Left renal cortex interstitium (tissue), 4 donors: ENCODE measurements at places on chromosomes 7 and 10.

DNA sequence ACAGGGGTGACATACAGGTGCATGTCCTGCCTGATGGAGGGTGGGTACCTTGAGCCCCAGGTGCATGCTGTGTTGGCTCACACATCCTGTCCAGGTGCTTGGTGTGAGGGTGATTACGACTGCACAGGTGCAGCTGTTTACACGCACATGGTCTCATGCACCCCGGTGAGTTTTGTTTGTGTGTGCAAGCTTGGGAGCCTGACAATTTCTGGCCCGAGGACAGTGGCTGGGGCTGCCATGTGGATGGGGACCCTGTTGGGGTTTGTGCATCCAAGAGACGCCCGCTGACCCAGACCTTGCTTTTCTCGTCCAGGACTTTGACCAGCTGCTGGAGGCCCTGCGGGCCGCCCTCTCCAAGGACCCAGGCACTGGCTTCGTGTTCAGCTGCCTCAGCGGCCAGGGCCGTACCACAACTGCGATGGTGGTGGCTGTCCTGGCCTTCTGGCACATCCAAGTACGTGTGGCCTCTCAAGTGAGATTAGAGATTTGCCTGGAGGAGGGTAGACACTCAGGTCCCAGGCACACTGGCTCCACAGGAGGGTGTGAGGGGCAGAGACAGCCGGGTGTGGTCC is 61.7 kb downstream of the PRF1 start:
- no peak for DNase-seq

- DNase-seq, result no peak
Measured at GRCh38 chr10:27779462-27780015, 33.9 kb upstream of the MKX start.

- no peak for DNase-seq
Measured at GRCh38 chr7:99253369-99253768, 19.3 kb upstream of the MYH16 start.

DNA sequence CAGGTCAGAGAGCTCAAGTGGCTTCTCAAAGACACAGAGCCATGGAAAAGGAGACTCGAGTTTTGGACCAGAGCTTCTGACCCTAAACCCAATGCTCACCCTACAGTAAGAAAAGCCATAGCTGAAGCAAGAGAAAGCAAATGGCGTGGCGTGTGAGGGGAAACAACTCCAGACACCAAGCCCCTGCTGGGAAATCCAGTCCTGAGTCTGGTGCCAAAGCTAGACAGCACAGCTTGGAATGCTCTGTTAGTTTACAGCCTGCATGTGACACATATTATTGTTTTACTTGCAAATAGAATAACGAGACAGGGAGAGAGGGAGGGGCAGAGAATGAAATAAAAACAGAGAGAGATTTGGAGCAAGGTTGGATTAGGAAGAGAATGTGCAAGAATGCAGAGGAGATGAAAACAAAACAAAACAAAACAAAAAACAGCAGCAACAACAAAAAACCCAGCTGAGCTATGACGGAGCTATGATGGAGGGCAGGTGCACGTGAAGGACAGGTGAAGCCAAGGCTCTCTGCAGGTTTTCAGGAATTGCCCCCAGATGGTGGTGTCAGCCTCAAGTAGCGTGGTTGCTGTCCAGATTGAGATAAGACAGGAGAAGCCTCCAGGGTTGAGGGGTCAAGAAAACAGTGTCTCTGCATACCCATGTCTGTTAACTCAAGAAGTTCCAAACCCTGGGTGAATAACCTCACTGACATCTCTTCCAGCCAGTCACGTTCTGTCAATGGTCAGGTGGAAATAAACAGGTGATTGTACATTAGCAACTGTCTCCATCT is 69.7 kb upstream of the LRRC18 start:
- peak; percentile 36 for DNase-seq

DNA sequence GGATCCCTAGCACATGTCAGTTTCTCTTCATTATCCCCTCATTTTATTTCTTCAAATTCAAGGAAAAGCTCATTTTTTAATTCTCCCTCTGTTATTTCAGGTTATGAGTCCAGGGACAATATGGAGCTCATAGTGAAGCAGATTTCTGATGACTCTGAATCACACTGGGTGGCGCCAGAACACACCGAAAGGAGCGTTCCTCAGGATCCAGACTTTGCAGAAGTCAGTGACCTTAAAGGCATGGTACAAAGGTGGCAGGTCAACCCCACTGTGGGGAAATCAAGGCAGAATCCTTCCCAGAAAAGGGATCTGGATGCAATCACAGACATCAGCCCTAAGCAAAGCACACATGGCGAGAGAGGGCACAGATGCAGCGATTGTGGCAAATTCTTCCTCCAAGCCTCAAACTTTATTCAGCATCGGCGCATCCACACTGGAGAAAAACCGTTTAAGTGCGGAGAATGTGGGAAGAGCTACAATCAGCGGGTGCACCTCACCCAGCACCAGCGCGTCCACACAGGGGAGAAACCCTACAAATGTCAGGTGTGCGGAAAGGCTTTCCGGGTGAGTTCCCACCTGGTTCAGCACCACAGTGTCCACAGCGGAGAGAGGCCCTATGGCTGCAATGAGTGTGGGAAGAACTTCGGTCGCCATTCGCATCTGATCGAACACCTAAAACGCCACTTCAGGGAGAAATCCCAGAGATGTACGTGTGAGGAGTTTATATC is 21.4 kb downstream of the ZKSCAN5 start:
- DNase-seq, result no peak

GRCh38 chr7:117796889-117797288 is 76.4 kb downstream of the CTTNBP2 start:
- DNase-seq, result no peak

DNA sequence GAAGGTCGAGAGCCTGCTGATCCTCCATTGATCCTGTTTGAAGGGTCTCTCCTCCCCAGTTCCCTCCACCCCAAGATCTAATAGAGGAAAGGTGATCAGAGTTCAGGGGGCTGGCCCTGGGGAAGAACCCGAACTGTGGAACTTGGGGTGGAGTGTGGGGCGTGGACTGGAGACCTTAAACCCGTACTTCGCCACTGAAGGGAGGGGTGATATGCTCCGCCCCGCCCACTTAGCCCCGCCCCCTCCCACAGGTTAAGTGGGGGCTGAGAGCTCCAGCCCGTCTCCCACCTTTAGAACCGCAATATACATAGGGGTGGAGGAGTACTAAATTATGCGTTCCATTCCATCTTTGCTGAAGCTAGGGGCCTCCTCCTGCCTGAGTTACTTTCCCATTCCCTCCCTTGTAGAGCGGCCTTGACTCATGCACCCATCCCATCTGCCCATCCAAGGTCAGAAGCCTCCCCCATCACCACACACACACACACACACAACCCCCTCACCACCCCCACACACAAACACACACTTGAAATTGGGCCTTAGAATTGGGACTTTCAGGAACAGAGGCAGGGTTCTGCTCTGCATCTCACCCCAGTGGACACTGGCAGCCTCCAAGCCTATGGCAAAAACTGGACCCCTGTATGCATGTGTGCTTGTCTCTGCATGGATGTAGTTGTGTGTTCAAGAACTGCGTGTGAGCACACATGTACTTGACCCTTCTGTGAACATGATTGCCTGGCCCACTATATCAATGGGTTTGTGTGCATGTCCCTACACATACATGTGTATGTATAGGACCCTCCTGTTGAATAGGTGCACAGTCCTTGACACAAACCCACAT is 991 bp downstream of the SEMA4G start:
- DNase-seq, result no peak

GRCh38 chr7:155178096-155178495 is 108.0 kb downstream of the HTR5A start:
- DNase-seq, result no peak

DNA sequence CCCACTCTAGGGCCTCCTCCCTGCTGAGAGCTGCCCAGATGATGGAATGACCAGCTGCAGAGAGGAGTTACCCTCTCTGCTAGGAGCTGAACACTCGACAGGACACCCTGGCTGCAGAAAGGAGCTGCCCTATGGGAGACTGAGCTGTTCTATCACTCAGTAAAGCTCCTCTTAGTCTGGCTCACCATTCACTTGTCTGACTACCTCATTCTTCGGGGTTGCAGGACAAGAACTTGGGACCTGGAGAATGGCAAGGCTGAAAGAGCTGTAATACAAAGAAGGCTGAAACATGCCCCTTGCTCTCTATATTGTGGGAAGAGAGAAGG is 30.5 kb downstream of the CRTAC1 start:
- no peak for DNase-seq

- no peak for DNase-seq
Measured at GRCh38 chr10:5953676-5954075, 23.7 kb downstream of the IL15RA start.

GRCh38 chr7:146115851-146116520 is 615 bp upstream of the CNTNAP2 start:
- peak; percentile 94 for DNase-seq

DNA sequence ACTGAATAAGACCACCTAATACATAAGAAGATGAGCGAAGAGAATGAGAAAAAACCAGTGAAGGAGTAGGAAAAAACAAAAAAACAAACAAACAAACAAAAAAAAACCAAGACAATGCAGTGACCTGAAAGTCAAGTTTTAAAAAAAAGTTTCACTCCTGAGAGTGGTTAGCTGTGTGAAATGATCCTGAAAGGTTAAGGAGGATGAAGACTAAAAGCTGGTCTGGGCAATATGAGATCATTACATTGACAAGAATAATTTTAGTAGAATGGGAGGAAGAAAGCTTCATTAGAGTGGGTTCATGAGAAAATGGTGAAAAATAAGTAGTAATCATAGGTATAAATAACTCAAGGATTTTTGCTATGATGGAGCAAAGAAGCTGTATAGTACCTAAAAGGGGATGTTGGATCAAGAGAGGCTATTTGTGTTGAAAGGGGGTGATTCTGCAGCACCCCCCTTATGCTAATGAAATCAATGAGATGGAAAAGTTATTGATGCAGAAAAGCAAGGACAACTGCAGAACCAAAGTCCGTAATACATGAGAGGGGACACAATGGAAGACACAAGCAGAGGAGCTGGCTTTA is 80.2 kb downstream of the KMT2C start:
- no peak for DNase-seq

DNA sequence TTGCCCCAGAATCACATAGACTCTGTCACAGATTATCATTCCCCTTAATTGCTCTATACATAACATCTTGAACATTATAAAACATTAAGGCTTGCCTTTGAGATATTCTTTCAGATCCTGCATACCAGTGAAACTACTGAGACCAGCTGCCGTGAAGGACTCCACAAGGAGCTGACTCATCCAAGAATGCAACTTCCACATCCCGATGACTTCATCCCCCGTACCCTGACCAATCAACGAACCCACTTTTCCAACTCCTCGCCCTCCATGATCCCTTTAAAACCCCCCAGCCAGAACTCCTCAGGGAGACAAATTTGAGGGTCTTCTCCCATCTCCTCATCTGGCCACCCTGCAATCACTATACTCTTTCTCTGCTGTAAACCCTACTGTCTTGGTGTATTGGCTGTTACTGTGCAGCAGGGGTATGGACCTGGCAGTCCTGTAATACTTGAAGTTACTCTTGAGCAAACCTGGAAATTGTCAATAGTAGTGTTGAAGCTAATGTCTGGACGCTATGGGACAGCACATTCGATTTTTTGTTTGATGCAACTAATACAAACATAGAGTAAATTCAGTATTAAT is 49.8 kb downstream of the HTR5A start:
- DNase-seq, result no peak

DNA sequence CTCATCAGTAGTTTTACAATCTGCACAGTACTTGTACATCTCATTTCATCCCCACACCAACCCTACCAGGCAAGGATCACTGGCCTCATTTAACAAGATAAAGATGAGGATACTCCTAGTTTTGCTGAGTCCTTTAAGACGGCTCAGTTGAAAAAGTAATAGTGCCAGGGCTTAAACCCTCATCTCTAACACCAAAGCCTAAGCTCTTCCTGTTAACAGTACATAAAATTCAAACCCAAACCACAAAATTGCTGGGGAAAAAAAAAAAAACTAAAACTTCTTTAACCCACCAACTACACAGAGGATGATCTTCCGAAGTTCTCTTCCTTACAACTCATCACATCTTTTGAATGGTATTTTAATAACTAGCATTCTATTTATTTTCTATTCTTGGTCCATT is 1.3 kb downstream of the SAR1A start:
- no peak for DNase-seq

GRCh38 chr10:26457088-26457487 is 18.9 kb downstream of the APBB1IP start:
- no peak for DNase-seq

DNA sequence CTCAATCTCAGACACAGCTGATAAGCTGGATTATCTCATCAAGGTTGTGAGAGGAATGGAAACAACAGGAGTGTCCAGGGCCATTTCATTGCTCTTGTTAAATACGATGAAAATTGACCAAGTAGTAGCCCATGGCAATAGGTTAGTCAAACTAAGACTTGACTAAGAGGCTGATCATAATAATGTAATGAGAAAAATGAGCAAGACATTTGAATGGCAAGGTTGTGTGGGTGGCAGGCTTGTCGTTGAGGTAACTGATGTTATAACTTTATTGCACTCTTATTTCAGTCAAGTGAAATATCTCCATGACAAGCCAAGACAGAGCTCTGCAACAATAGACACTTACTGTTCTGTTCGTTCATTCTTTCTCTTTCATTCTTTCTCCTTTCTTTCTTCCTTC is 532.0 kb downstream of the GATA3 start:
- DNase-seq, result no peak

DNA sequence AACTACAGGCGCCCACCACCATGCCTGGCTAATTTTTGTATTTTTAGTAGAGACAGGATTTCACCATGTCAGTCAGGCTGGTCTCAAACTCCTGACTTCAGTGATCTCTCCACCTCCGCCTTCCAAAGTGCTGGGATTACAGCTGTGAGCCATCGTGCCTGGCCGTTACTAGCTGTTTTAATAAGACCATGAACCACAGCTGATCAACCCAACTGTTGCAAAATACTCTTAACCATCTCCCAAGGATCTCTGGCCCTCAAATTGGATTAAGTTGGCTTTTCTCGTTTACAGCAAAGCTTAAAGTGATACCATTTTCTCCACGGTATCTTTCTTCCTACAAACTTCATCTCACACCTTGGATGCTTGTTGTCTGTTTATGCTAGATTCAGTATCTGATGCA is 18.3 kb downstream of the ZFAND2A start:
- DNase-seq, result no peak

DNA sequence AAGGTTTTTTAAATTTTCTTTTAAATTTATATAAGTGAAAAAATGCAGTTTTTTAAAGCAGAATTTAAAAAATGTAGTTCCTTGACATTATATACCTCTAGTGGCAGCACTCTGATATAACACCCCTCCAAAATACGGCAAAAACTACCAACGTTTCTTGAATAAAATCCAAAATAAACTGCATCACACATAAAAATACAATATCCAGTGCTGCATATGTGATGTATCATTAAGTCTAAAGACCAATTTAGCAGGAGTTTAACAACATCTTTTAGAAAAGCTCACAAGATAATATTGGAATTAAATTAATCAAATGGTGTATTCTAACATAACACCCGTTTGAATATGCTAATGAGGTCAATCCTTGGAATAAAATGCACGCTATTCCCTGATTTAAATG is 1.4 kb downstream of the TCERG1L start:
- no peak for DNase-seq
